ENCODE measurements at places on chromosomes 12 and 14.
A peak's percentile ranks its signal among the peaks of the same experiment; 100 is the strongest.

- DNase-seq: no peak
Observed at GRCh38 chr14:70856851-70857495, 47.7 kb upstream of the MAP3K9 start.

GRCh38 chr14:64082837-64083236, 211.3 kb downstream of the ESR2 start:
- DNase-seq: no peak

GRCh38 chr12:8912914-8913313, 1.4 kb upstream of the PHC1 start:
- peak; percentile 13 for DNase-seq

GRCh38 chr12:45402288-45402687, 186.4 kb downstream of the ANO6 start:
- peak; percentile 56 for DNase-seq
